ENCODE measurements at places on chromosomes 2 and 18.

DNA sequence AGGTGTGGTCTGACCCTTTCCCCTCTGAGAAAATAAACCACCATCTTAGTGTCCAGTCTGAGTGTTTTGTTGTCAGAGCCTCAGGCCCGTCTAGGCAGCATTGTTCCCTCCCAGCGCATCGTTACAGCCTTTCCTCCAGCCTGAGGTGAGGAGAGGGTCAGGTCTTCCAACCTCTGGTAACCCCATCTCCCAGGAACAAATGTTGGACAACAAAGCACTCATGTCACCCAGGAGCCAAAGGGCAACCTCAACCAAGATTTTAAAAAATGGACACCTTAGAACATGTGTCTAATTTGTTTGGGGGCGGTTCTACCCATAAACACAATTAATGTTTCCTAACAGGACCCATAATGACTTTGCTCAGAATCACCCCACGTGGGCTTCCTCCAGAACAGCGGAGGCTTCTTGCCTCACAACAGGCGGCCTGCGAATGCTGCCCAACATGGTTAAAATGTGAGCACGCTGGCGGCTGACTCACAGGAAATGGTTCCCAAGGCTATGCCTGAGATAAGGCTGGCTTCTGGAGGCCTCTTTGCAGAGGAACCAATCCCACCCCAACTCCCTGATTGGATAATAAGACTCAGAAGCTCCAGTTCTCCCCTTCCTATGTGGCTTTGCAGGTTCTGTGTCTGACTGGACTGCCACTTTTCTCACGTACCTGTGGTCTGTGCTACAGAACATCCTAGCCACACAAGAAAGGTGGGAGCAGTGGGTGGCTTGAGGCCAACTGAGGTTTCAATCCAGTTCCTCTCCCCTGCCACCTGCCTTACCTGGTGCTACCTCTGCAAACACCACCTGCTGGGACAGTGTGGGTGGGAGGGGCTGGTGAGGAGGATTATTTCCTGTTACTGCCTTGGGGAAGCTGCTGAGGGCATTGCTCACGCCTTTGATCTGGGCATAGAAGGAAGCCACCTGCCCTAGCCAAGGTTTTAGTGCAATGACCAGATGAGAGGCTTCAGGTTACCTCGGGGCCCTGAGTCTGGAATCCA is 108.8 kb downstream of the B3GNT2 start:
- DNase-seq: peak; percentile 97

DNA sequence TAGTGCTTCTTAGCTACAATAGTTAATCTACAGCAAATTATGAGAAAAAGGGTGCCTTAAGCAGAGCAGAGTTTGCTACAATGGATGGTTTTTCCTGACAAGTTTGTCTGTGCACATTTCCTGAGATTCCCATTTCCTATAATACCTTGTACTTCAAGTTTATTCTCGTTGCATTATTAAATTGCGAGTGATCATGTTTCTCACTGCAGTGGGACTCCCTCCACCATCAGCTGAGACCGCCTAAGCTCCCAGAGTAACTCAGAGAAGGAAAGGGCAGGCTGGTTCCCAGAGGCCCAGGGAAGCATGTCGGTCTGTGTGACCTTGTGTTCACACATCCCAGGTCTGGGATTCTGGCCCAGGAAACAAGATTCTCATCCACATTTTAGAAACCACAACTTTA is 162.1 kb downstream of the ARL4C start:
- no peak for DNase-seq

DNA sequence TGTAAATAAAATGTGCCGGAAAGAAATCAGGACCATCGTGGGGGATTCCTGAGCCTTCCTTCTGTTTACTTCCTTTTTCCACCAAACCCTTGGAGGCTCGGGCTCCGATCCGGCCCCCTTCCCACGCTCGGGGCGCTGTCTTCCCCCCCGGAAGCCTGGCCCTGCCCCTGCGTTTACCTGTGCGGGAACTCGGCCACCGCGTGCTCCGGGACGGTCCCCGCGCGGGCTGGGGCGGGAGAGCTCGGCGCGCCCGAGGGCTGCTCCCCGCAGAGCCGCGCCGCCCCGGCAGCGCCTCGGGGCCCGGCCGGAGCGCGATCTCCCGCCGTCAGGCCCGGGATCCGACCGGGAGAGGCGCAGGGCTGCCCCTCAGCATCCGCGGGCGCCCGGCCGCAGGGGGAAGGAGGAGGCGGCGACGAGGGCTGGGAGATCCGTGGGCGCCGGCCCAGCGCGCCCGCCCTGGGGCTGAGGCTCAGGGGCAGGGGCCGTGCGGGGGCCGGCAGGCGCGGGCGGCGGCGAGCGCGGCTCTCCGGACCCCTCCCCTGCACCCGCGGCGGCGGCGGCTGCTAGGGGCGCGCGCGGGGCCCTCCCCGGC is 435 bp downstream of the ADCY3 start:
- no peak for DNase-seq

- DNase-seq: peak; percentile 87
These were observed 650.1 kb downstream of the SLC4A3 start for GRCh38 chr2:220277445-220277975.

DNA sequence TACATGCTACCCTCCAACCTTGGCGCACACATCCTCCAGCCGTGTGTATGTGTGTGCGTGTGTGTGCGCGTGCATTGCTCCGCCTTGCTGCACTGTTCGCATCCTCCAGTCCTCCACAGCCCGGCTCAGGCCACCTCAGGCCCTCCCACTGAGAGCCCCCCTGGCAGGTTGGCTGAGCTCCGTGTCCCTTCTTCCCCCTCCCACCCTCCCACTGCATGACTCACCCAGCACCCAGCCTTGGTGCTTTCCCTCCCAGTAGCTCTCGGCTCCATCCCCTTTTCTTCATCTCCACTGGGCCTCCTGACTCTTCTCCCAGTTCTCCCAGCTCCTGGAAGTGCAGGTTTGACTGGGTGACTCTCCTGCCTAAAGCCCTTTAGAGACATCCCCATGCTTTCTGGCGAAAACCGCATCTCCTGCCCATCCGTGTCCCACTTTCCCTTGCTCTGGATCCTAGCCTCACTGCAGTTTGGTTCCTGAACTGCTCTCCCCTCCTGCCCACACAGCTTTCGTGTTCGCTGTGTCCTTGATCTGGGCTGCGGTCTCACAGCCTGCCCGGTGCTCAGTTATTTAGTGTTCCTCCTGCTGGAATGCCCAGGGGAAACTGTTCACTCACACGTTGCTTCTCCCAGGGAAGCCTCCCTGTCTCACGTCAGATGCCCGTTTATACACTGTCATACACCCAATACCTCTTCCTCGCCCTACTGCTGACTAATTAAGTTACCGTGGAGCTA is 4.9 kb downstream of the TMEM177 start:
- no peak for DNase-seq

DNA sequence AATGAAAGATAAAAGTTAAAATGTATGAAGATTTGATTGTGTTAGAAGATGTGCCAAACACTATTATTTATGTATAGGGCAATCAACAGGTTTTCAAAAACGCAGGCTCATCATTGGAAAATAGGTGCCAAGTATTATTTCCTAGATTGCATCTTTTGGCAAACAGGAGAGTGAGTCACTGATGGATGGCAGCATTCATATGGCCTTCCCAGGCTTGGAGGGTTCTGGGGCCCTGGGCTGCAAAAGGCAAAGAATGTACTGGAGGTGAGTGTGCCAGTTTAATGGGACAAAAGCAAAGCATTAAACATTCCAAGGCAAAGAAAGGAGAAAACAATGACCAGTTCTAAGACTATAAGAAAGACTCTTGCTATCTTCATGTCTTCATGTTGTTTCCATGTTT is 379.4 kb downstream of the RIT2 start:
- no peak for DNase-seq

DNA sequence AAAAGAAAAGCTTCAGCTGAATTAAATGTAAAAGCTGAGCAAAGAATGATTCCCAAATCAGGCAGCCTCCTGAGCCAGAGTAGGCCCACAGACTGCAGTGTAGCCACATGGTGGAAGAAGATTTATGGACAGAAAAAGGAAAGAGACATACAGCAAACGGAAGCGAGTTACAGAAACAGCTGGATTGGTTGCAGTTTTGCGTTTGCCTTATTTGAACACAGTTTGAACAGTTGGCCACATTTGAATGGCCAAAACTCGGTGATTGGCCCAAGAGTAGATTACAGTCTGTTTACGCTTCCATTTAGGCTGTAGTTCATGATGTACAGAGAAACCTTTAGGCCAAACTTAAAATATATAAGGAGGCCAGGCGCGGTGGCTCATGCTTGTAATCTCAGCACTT is 35.1 kb downstream of the SH2D6 start:
- DNase-seq: no peak

GRCh38 chr2:231764760-231765159 is 16.3 kb downstream of the PDE6D start:
- DNase-seq: peak; percentile 14

GRCh38 chr2:195984923-195985726 is 83.5 kb downstream of the DNAH7 start:
- DNase-seq: peak; percentile 21

GRCh38 chr2:105789745-105790460 is 45.2 kb downstream of the NCK2 start:
- peak; percentile 48 for DNase-seq

DNA sequence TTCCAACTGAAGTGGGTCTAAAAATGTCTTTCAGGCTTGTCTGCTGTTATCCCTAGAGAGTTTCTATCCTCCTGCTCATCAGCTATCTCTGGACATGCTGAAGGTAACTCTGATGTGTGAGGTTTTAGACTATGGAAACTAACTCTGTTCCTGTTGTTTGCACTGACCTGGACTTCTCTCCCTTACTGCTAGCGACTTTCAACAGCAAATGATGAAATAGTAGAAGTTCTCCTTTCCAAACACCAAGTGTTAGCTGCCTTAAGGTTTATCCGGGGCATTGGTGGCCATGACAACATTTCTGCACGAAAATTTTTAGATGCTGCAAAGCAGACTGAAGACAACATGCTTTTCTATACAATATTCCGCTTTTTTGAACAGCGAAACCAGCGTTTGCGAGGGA is 26.9 kb downstream of the RMC1 start:
- no peak for DNase-seq

DNA sequence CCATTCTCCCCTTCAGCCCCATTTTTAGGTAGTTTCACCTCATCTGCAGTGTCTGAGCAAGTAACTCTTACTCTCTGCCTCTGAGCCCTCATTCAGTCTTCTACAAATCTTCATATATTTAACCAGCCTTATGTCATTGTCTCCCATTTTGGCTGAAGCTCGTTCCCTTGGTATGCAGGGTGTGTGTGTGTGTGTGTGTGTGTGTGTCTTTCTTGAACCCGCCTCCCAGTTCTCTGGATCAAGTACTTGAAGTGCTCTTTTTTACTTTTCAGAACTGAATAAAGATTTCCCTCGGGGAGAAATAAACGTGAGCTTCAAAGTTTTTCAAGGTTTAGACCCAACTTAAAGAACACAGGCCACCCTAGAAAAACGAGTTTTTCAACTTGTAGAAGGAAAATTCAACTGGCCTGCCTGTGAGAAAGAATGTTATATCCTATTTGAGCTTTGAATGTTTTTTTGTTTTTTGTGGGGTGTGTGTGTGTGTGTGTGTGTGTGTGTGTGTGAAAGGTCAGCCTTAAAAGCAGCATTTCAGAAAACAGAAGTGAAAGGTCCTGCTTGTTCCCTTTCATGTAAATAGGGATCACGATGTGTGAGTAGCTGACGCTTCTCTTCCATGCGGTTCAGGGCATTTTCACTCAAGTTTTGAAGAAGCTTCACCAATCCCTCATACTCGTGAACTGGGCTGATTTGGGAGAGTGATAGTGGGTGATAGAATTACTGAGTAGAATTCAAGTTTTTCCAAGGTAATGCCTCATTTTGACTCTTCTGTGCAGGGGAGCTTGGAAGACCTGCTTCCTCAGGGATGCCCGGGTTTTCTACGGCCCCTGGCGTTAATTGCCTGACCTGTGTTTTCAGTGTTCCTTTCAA is 50.6 kb upstream of the EML6 start:
- DNase-seq: peak; percentile 33

DNA sequence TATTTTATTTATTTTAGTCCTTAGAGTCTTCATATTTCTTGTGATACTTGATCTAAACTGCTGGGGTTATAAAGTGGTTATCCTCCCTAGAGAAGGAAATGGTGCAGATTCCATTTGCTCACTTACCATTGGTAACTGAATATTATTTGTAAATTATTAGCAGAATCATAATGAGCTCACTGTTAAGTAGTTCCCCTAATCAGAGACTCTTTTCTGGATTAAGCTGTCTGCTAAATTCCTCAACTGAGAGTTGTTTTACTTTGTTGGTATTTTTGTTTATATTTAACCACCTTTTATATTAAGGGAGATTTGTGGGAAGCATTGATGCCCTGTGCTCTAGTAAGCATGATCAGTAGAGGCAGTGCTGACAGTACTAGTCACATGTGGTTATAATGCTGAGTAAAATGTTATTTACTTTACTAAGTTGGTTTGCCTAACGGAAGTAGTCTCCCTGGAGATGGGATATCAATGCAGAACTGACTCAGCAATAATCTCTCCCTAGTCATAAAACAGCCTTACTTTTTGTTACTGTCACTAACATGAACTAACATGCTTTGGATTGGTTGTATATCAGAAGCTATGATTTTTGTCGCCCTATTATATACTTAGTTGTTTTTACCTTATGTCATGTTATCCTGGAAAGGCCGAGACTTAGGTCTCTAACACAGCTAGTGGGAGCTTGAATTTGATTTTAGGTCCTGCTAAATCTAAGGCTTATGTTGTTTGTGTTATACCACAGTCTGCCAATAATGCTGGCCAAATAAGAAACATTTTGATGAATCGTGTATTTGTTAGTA is 166.7 kb downstream of the MCFD2 start:
- peak; percentile 82 for DNase-seq

- DNase-seq: no peak
These were observed 37.3 kb downstream of the MARCO start for GRCh38 chr2:118979152-118979861.

GRCh38 chr2:214232271-214232670 is 178.6 kb upstream of the VWC2L start:
- peak; percentile 5 for DNase-seq

DNA sequence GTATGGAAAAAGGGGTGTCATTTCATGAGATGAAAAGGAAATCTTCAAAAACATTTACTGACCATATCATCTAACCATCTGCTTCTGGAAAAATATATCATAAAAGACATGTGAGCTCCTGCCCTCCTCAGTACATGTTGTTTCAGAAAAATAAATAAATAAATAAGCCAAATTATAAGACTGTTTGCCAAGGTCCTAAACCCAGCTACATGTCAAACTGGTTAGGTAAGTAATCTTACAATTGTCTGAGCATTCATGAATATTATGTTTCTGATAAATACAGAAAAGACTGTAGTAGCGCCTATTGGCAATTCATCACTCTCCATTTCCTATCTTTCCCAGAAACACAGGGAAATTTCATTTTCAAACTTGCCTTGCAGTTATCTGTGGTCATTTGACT is 138.9 kb upstream of the SETBP1 start:
- DNase-seq: no peak

DNA sequence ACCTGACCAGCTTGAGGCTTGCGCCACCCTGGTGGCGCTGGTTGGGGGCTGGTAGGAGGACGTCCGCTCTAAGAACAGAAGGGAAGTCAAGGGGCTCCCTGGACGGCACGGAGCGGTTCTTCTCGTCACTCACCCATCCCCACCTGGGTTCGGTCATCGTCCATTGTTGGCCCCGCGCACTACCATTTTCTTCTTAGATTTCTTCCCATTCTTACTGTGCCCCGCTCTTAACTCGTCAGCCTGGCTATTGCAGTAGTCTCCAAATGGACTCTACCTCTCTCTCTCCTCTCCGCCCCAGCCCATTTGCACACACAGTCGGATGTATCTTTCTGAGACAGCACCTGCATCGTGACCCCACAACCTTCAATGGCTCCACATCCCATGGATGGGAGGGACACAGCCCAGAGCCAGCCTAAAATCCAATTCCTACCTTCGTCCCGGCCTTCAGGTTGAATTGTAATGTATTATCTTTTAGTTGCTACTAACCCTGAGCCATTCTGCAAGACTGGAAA is 814 bp upstream of the RAB1A start:
- no peak for DNase-seq
